ENCODE measurements at places on chromosomes 12 and 14.

DNA sequence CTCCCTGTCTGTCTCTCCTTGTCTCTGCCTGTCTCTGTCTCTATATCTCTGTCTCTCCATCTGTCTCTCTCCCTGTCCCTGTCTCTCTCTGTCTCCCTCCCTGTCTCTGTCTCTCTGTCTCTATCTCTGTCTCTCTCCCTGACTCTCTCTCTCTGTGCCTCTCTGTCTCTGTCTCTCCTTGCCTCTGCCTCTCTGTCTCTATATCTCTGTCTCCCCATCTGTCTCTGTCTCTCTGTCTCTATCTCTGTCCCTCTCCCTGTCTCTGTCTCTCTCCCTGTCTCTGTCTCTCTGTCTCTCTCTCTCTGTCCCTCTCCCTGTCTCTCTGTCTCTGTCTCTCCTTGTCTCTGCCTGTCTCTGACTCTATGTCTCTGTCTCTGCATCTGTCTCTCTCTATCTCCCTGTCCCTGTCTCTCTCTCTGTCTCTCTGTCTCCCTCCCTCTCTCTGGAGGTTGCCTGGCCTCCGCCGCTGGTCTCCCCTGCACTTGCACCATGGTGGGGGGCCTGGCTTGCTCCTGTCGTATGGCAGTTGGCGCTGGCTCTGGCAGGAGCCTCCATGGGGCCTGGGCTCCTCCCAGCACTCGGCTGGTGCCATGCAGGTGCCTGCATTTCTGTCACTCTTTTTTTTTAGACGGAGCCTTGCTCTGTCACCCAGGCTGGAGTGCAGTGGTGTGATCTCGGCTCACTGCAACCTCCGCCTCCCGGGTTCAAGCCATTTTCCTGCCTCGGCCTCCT lies 28.3 kb downstream of the MMP17 start:
- no peak for DNase-seq

- no peak for DNase-seq
Observed at GRCh38 chr12:114319422-114319821, 86.5 kb downstream of the TBX5 start.

- DNase-seq, result no peak
Observed at GRCh38 chr12:94445662-94446061, 14.0 kb downstream of the CEP83 start.

DNA sequence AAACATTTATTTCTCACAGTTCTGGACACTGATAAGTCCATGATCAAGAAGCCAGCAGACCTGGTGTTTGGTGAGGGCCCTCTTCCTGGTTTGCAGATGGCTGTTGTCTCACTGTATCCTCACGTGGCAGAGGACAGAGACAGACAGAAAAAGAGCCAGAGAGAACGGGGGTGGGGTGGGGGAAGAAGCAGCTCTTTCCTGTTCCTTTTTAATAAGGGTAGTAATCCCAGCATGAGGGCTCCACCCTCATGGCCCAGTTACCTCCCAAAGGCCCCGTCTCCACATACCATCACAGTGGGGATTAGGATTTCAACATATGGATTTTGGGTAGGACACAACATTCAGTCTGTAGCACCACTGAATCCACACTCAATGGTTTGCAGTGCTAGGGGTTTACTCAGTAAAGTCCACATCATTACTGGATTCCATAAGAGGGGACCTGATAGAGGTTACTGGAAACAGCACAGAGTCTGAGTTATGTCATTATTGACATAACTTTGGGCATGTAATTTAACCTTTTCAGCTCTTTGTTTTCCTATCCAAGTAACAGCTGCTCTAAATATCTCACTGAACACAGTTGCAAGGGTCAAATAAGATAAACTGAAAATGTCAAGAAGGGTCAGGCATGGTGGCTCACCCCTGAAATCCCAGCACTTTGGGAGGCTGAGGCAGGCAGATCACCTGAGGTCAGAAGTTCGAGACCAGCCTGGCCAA lies 53.2 kb downstream of the RPAP3 start:
- DNase-seq, result no peak

DNA sequence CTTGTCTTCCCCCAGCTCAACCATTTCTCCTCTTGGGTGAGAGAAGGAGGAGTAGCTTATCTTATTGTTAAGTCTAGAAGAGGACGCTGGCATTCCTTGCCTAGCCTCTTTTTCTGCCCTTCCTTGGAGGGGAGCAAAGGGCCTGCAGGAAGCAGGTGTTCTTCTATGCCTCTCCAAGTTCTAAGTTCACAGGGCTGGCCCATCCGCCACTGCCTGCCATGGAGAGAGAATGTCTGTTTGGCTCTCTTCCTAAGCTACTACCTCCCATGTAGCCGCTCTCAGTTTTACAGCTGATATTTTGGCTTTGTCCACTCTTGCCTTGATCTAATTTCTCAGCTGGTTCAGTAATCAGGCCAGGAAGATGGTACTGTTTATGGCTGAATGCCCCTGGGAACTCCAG lies 201.2 kb downstream of the NTF3 start:
- no peak for DNase-seq

- DNase-seq, result no peak
Observed at GRCh38 chr12:29244159-29244765, 95.2 kb downstream of the FAR2 start.

DNA sequence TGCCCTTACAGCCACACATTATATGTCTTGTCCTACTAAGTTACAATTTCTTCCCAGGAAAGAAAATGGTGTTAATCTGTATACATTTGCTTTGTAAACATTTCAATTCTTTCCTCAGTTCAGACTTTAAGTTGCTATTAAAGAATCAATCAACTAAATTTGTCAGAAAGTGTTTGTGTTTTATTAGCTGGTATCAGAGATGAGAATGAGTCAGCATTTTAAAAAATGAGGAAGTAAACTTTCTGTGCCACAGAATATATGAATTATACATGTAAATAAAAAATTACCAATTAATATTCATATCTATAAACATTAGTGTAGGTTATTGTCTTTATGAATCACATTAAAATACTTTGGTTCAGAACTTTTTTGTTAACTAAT lies 82.0 kb downstream of the LMO3 start:
- no peak for DNase-seq

GRCh38 chr12:32679920-32680237 lies 778 bp downstream of the DNM1L start:
- DNase-seq, result no peak

DNA sequence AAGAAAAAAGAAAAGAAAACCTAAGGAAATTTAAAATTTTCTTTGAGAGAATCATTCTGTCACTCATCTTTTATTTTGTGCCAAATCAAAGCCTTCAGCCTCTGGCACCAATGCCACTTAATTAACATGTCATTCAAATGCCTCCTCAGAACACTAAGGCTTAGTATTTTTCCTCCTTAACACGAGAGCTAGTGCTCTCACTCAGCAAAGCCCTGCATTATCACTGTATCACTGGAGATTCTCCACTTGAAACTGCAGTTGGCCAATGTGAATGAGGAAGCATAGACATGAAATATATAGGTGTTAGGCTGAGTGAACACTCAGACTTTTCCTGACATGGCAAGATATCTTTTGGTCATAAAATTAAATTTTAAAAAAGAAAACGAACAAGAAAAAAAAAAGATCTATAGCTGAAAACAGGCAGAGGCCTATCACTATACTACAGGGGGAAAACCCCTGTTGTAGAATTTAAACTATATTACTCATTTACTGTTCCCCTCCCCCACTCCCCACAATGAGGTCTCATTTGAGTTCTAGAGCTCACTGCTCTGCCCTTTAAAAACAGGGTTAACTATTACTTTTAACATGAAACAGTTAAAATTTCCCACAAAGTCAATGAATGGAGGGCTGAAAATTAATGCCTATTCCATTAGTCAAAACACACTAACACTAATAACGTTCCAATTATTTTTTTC lies 5.1 kb downstream of the MBIP start:
- DNase-seq, result no peak

GRCh38 chr12:80567401-80567800 lies 123.4 kb downstream of the PTPRQ start:
- DNase-seq, result no peak

- no peak for DNase-seq
Observed at GRCh38 chr12:90260136-90260535, 551.5 kb upstream of the ATP2B1 start.

DNA sequence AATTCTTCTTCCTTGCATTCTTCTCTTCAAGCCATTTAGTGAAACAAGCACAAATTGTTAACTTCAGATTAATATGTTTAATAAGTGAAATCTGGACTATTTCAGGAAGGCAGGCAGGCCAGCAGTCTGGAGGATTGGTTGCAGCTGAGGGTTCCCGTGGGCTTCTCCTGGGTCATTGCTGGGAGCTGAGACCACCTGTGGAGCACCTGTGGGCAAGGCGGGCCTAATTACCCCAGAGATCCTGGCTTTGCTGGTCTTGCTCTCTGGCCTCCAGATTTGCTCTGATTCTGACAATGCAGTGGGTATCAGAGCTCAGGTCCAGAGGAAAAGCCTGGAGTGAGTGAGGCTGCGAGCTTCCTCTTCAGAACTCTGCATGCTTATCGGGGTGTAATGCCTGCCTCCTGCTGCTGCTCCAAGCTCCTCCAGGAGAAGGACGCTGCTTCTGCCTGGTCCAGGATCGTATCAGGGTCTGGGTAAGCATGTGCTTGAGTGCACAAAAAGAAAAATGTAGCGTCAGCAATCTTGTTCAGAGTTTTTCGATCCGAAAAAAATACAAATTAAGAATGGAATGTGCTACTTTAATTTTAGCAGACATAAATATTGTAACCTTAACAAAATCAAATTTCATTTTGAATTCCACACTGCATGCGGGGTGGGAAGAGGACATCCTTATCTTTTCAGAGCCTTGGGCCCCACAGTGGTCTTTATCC lies 93.8 kb downstream of the TMEM30B start:
- DNase-seq, result no peak

- DNase-seq, result no peak
Observed at GRCh38 chr14:24688030-24688658, 54.2 kb upstream of the GZMB start.

DNA sequence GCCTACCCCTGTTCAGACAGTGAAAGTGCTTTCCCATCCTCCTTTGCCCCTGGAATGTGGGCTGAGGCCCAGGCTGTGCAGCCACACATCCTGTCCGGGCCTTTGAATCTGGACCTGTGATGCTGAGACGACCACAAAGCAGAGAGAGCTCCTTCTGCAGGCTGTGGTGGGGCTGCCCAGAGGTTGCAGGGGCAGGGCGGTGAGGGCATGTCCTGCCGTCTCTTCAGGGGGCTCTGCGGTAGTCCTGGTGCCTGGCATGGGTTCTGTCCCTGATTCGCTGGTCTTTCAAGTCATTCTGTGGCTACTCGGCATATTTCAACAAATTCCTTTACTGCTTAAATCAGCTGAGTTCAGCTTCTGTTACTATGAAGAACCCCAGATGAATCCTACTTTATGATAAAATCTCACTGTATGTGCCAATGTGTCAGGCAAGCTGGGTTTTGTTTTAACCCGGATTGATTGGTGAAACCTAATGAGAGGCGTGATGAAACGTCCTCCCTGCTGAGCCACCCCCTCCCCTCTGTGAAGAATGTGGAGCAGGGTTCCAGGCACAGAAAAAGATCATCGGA lies 63.4 kb upstream of the DICER1 start:
- DNase-seq, result no peak

- no peak for DNase-seq
Observed at GRCh38 chr12:95214466-95214865, 2.8 kb downstream of the FGD6 start.

- no peak for DNase-seq
Observed at GRCh38 chr12:66302827-66303169, 505 bp downstream of the HELB start.

GRCh38 chr12:57090490-57090889 lies 1.6 kb downstream of the NAB2 start:
- DNase-seq, result no peak

- no peak for DNase-seq
Observed at GRCh38 chr14:21084998-21085853, 13.2 kb downstream of the ZNF219 start.

DNA sequence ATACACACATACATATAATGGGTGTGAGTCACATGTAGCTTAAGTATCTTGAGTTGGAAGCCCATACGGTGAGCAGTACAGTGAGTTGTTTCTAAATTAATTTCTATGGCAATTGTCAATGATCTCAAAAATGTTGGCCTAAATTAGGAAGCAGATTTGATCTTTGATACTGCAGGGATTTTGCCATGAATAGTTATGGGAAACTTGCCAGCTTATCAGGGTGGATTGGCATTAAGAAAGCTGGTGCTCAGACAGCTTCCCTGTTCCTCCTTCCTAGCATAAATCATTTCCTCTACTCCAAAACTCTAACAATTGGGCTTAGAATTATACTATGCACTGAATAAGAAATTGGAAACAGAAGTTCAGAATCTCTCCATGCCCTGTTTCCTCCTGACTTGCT lies 150.9 kb upstream of the FRMD6 start:
- DNase-seq, result no peak

GRCh38 chr12:82009524-82009923 lies 250.4 kb upstream of the PPFIA2 start:
- DNase-seq, result no peak

GRCh38 chr14:52950410-52950897 lies 396 bp downstream of the FERMT2 start:
- DNase-seq, result no peak

- no peak for DNase-seq
Observed at GRCh38 chr12:101038289-101038871, 171.7 kb downstream of the SLC5A8 start.

DNA sequence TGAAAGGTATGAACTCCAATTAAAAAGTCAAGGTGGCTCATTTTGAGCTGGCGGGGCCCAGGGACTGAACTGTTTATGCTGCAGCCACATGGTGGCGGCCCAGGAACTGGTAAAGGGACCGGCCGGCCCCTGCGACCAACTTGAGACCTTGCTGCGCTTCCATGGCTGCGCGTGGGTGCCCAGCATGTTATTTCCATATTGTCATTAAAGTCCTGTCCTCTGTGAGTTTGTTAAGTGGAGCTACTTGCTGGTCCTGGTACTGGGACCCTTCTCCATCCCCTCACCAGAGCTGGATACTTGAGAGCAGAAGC lies 62.3 kb downstream of the BEGAIN start:
- no peak for DNase-seq

- no peak for DNase-seq
Observed at GRCh38 chr14:30521899-30522736, 36.8 kb upstream of the G2E3 start.

- DNase-seq, result no peak
Observed at GRCh38 chr12:81863406-81863805, 104.3 kb upstream of the PPFIA2 start.

Data from stimulated activated CD4-positive, alpha-beta T cell treated with anti-CD3 and anti-CD28 coated beads, Interleukin-1b, Interleukin-23, amount 100 ng/mL, for 4 hours (primary cell).